ENCODE measurements at places on chromosomes 3 and 15. TPM values are rescaled to one million over a fixed set of nuclear protein-coding genes. Genes with fewer than 3 reads are reported as not detected.

- H3K4me3 ChIP-seq: peak overlapping the region; percentile 83
- no peaks in the 10 kb centered on the region for H3K36me3 ChIP-seq
- H3K4me1 ChIP-seq: peaks cover 39% of the 10 kb centered on the region
- H3K27ac ChIP-seq: peak overlapping the region; percentile 65
Observed at GRCh38 chr15:75646944-75647364, 758 bp upstream of the SNX33 start.

GRCh38 chr3:57004229-57004628 lies 56.2 kb upstream of the SPATA12 start:
- peaks cover 7% of the 10 kb centered on the region for H3K27me3 ChIP-seq
- no peaks in the 10 kb centered on the region for H3K36me3 ChIP-seq
- H3K4me3 ChIP-seq: no peak overlapping the region
- DNase-seq: no peak

The LSAMP gene
- total RNA-seq: not detected

The SHC4 gene
- 1.9 TPM for total RNA-seq

GRCh38 chr3:134681522-134681900 lies 30.7 kb upstream of the KY start:
- DNase-seq: no peak
- no peaks in the 10 kb centered on the region for H3K4me1 ChIP-seq
- no peaks in the 10 kb centered on the region for H3K36me3 ChIP-seq

DNA sequence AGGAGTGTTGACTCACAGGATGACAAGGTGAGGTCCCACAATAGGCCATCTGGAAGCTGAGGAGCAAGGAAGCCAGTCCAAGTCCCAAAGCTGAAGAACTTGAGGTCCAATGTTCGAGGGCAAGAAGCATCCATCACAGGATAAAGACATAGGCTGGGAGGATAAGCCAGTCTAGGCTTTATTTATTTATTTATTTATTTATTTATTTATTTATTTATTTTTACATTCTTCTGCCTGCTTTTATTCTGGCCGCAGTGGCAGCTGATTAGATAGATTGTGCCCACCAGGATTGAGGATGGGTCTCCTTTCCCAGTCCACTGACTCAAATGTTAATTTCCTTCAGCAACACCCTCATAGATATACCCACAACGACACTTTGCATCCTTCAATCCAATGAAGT lies 472.2 kb upstream of the DPPA4 start:
- H3K27me3 ChIP-seq: no peaks in the 10 kb centered on the region
- H3K4me3 ChIP-seq: no peak overlapping the region
- peaks cover 30% of the 10 kb centered on the region for H3K4me1 ChIP-seq

DNA sequence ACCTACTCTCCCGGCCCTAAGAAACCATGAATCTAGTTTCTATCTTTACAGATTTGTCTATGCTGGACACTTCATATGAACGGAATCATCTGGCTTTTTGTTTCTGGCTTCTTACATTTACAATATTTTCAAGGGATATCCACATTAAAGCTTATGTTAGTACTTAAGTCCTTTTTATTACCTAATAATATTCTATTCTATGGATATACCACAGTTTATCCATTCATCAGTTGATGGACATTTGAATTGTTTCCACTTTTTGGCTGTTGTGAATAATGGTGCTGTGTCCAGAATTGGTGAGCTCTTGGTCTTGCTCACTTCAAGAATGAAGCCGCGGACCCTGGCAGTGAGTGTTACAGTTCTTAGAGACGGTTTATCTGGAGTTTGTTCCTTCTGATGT lies 42.6 kb downstream of the ARHGAP31 start:
- no peak for DNase-seq
- H3K4me1 ChIP-seq: no peaks in the 10 kb centered on the region
- H3K27me3 ChIP-seq: no peaks in the 10 kb centered on the region
- H3K4me3 ChIP-seq: no peak overlapping the region

The POPDC2 gene
- 2.3 TPM for total RNA-seq

DNA sequence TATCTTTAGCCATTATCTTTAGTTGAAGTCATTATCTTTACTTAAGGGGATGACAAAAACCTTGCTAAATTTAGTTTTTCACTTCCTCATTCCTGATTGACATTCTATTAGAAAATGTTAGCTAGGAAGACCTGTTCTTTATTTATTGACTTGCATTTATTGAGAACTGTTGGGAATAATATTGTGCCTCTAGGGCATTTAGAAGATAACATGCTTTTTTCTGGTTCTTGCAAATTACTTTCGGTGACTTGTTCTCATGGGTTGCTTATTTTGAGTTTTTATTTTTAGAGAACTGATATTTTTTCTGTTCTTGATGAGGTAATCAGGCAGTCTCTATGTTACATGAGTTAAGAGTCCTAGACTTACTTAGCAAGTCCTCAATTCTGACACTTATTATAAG lies 48.3 kb upstream of the CTDSPL start:
- no peak overlapping the region for H3K27ac ChIP-seq
- H3K36me3 ChIP-seq: no peaks in the 10 kb centered on the region
- no peaks in the 10 kb centered on the region for H3K4me1 ChIP-seq
- DNase-seq: no peak
- H3K27me3 ChIP-seq: peaks cover 5% of the 10 kb centered on the region
- no peak overlapping the region for H3K4me3 ChIP-seq

DNA sequence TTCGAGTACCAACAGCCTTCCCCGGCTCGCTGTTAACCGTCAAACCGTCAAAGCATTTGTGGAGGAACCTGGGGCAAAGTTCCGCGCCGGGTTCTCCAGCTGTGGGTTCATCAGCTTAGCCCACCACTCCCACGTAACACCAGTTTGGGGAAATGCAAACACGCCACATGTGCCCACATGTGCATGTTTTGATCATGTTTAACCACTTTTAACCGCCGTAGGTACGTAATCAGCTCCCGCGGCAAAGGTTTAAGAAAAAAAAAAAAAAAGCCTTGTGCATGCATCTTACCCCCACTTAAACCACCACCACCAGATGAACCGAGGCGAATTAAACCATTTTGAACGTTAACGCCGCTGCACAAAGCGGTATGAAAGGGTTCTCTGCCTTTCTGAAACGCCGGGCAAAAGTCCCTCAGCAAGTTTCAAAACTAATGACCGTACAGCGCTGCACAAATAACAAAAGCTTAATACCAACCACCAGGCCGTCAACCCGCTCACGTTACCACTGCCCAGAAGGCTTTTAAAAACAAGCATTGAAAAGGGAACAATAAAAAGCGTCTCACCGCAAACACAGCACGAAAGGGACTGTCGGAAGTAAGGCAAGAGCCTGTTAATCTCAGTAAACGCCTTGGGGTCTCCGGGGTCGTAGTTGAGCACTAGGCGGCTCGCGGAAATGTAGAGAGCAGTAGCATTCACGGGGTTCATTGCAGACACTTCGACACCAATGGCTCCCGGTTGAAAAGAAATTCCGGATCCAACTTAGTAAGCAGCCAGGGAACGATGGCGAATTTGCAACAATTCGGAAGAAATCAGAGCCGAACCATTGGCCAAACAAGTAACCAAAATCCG lies 1.5 kb downstream of the MSL2 start:
- H3K27ac ChIP-seq: peak overlapping the region; percentile 99
- H3K4me3 ChIP-seq: peak overlapping the region; percentile 95
- H3K36me3 ChIP-seq: peaks cover 40% of the 10 kb centered on the region
- DNase-seq: peak; percentile 81
- H3K4me1 ChIP-seq: peaks cover 36% of the 10 kb centered on the region
- H3K27me3 ChIP-seq: peaks cover 3% of the 10 kb centered on the region

GRCh38 chr15:91304210-91304609 lies 204.2 kb downstream of the SV2B start:
- peaks cover 32% of the 10 kb centered on the region for H3K4me1 ChIP-seq
- no peaks in the 10 kb centered on the region for H3K36me3 ChIP-seq
- H3K27me3 ChIP-seq: peaks cover 8% of the 10 kb centered on the region
- H3K27ac ChIP-seq: no peak overlapping the region
- no peak overlapping the region for H3K4me3 ChIP-seq
- no peak for DNase-seq

- H3K4me1 ChIP-seq: peaks cover 4% of the 10 kb centered on the region
- no peak overlapping the region for H3K4me3 ChIP-seq
- no peak for DNase-seq
- H3K27me3 ChIP-seq: peaks cover 12% of the 10 kb centered on the region
- H3K36me3 ChIP-seq: no peaks in the 10 kb centered on the region
Observed at GRCh38 chr3:16151109-16151508, 23.4 kb upstream of the GALNT15 start.

DNA sequence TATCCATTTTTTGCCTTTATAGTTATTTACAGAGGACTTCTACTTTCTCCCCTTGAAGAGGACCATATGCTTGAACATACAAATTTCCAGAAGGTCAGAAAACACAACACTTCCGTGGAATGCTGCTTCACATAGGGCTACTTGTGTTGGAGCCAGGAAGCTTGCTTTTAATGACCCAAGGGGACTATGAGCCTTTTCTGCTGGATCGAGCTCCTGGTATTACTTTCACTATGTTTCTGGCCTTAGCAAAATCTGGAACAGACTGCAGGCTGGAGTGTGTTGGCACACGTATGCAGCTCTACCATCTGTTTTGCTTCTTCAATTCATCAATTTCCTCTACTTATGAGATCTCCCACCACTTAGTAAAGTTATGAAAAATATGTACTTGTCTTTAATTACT lies 69.3 kb upstream of the CBLB start:
- H3K4me3 ChIP-seq: no peak overlapping the region
- H3K27ac ChIP-seq: no peak overlapping the region
- no peak for DNase-seq
- no peaks in the 10 kb centered on the region for H3K27me3 ChIP-seq

The MNS1 gene
- total RNA-seq: 0.36 TPM

DNA sequence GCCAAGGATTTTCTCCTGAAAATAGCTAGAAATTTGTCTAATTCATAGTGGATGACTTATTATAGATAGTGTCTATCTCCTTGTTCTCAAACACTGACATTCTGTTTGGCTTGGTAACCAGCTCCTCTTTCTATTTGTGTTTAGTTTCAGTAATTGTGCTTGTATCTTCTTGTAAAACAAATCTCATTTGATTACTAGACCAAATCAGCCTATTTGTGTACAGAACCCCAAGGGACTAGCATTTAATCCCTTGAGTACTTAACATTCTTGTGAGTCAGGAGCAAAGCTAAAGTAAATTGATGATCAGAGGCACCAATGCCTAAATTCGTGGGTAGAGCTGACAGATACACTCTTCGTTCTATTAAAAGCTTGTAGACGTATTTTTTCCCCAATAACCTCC lies 306.5 kb upstream of the SLITRK3 start:
- H3K27ac ChIP-seq: no peak overlapping the region
- no peaks in the 10 kb centered on the region for H3K4me1 ChIP-seq
- H3K27me3 ChIP-seq: no peaks in the 10 kb centered on the region
- H3K4me3 ChIP-seq: no peak overlapping the region

GRCh38 chr3:190865419-190865818 lies 2.9 kb upstream of the GMNC start:
- no peak overlapping the region for H3K27ac ChIP-seq
- no peaks in the 10 kb centered on the region for H3K36me3 ChIP-seq
- H3K27me3 ChIP-seq: peaks cover 29% of the 10 kb centered on the region
- no peak overlapping the region for H3K4me3 ChIP-seq
- peaks cover 4% of the 10 kb centered on the region for H3K4me1 ChIP-seq
- no peak for DNase-seq

DNA sequence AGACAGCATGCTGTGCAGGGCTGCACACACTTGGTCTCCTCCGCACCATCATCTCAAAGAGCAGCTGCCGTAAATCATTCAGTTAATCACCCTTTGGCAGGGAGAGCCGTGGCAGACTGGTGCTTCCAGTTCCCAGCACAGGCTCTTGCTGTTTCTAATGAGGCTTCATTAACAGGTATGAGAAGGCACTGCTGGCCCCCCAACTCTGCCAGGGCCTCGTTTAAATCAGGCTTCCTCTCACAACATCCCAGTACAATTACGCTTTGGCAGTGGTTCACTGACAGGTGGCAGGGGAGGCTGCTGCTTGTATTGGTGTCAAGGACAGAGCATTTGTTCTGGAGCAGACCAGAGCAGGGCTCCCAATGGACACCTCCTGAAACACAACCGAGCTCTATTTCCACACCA lies 77.1 kb downstream of the BFSP2 start:
- H3K27ac ChIP-seq: no peak overlapping the region
- no peaks in the 10 kb centered on the region for H3K27me3 ChIP-seq
- H3K36me3 ChIP-seq: no peaks in the 10 kb centered on the region
- peaks cover 38% of the 10 kb centered on the region for H3K4me1 ChIP-seq
- no peak for DNase-seq
- H3K4me3 ChIP-seq: no peak overlapping the region

DNA sequence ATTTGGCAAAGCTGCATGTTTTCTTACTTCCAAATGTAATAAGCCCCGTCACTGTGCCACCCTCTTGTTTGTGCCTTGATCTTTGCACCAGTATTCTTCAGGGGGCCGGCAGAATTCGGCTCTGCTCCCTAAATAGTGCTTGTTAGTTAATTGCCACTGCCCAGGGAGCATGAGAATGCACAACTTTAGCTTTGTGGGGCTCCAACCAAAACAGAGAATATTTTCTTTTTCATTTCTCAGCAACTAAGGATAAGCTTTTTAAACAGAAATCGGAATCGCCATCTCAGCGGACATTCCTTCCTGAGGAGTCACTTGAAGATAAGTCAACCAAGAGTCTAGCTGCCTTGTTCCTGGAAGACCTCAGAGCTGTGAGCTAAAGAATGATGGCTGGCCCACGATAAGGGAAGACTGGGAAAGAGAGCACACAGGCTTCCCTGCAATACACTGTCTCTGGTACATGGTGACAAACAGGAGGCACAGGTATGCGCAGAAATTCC lies 106.0 kb downstream of the LRIG1 start:
- H3K4me3 ChIP-seq: no peak overlapping the region

The BUB1B gene
- total RNA-seq: 96.1 TPM

The SPINT1 gene
- 11.3 TPM for total RNA-seq

GRCh38 chr3:37308247-37308646 lies 133.9 kb upstream of the LRRFIP2 start:
- no peak for DNase-seq
- peaks cover 9% of the 10 kb centered on the region for H3K36me3 ChIP-seq
- H3K4me3 ChIP-seq: no peak overlapping the region
- H3K27me3 ChIP-seq: no peaks in the 10 kb centered on the region
- no peak overlapping the region for H3K27ac ChIP-seq

- no peaks in the 10 kb centered on the region for H3K27me3 ChIP-seq
- no peaks in the 10 kb centered on the region for H3K36me3 ChIP-seq
- no peaks in the 10 kb centered on the region for H3K4me1 ChIP-seq
- DNase-seq: peak; percentile 31
- H3K4me3 ChIP-seq: no peak overlapping the region
Observed at GRCh38 chr15:97234851-97235610, 725.5 kb upstream of the ARRDC4 start.

GRCh38 chr3:195732940-195733339 lies 12.2 kb downstream of the MUC20 start:
- no peaks in the 10 kb centered on the region for H3K4me1 ChIP-seq
- H3K27ac ChIP-seq: no peak overlapping the region
- no peaks in the 10 kb centered on the region for H3K27me3 ChIP-seq
- peaks cover 4% of the 10 kb centered on the region for H3K36me3 ChIP-seq
- H3K4me3 ChIP-seq: no peak overlapping the region
- no peak for DNase-seq

GRCh38 chr3:120418866-120419490 lies 31.8 kb downstream of the FSTL1 start:
- no peak overlapping the region for H3K27ac ChIP-seq
- no peaks in the 10 kb centered on the region for H3K27me3 ChIP-seq
- no peak overlapping the region for H3K4me3 ChIP-seq
- DNase-seq: peak; percentile 41
- peaks cover 12% of the 10 kb centered on the region for H3K4me1 ChIP-seq

Measured in activated CD4-positive, alpha-beta memory T cell treated with anti-CD3 and anti-CD28 coated beads for 36 hours (primary cell).